ENCODE measurements at places on chromosomes 1 and 21. TPM values are rescaled to one million over a fixed set of nuclear protein-coding genes. Genes with fewer than 3 reads are reported as not detected.

The ATP1A4 gene
- 2.1 TPM for total RNA-seq

The MPZL1 gene
- total RNA-seq = 46.6 TPM

The CRYZ gene
- total RNA-seq = 24.7 TPM

The GPR37L1 gene
- 61.4 TPM for total RNA-seq

Measured in dorsolateral prefrontal cortex (tissue), 122 donors.